Activated CD4-positive, alpha-beta T cell treated with anti-CD3 and anti-CD28 coated beads, Interleukin-2, amount 10 ng/mL, durations not matched to agents 7 days and 5 days (primary cell): ENCODE measurements at places on chromosomes 12 and 14. TPM values are rescaled to one million over a fixed set of nuclear protein-coding genes. Genes with fewer than 3 reads are reported as not detected.

Gene CCDC177
- total RNA-seq = not detected

Gene AQP2
- not detected for total RNA-seq

Gene SLCO1B3
- total RNA-seq = not detected

Gene NFATC4
- total RNA-seq = not detected

DNA sequence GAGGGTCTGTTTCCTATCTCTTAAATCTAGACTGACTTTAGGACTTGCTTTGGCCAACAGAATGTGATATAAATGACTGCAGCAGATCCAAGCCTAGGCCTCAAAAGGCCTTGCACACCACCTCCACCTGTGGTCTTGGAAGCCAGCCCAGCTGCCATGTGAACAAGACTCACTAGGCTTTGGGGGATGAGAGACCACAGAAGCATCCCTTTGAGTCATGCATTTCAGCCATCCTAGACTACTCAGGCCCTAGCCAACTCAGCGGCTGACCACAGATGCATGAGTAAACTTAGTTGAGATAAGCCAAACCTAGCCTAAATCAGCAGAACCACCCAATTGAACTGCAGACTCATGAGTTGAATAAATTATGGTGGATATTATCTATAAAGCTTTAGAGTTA lies 87.7 kb downstream of the KCNH5 start:
- DNase-seq = no peak
- no peak overlapping the region for H3K4me3 ChIP-seq
- no peaks in the 10 kb centered on the region for H3K4me1 ChIP-seq
- no peaks in the 10 kb centered on the region for H3K27me3 ChIP-seq

GRCh38 chr14:92513966-92514843 lies 624 bp downstream of the RIN3 start:
- H3K27me3 ChIP-seq = peaks cover 15% of the 10 kb centered on the region
- peaks cover 32% of the 10 kb centered on the region for H3K4me1 ChIP-seq
- H3K36me3 ChIP-seq = no peaks in the 10 kb centered on the region
- H3K27ac ChIP-seq = peak overlapping the region; percentile 68

- no peak overlapping the region for H3K27ac ChIP-seq
- H3K4me3 ChIP-seq = no peak overlapping the region
- no peaks in the 10 kb centered on the region for H3K27me3 ChIP-seq
These were observed 41.9 kb downstream of the PKP2 start for GRCh38 chr12:32854716-32855115.

DNA sequence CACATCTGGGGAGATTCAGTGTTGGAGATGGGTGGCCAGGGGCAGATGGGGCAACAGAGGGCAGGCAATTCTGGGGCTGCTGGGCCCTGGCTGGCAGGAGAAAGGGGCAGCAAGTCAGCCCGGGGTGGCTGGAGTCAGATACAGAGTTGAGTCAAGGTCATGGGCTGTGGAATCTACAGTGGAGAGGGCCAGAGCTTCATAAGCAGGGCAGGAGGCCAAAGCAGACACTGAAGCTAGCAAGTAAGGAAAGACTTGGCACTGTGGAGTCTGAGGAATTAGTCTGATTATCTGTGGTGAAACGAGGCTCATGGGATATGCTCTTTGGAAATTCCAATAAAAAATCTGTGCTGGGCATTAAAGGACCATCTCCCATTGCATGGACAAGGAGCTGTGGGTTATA lies 95.5 kb downstream of the TMX1 start:
- H3K27ac ChIP-seq = no peak overlapping the region
- no peak for DNase-seq
- no peaks in the 10 kb centered on the region for H3K4me1 ChIP-seq

DNA sequence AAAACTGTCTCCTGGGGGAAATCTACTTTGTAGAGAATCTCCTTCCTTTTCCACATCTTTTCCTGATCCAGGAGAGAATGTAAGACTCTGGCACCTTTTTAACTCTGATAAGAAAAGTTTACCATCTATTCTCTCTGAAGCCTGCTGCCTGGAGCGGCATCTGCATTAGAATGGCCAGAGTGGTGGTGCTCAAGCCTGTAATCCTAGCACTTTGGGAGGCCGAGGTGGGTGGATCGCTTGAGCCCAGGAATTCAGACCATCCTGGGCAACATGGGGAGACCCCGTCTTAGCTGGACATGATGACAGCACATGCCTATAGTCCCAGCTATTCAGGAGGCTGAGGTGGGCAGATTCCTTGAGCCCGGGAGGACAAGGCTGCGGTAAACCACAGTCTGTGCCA lies 1.4 kb upstream of the CHFR start:
- H3K36me3 ChIP-seq = peaks cover 46% of the 10 kb centered on the region
- H3K4me3 ChIP-seq = peak overlapping the region; percentile 40
- no peaks in the 10 kb centered on the region for H3K27me3 ChIP-seq
- H3K27ac ChIP-seq = peak overlapping the region; percentile 83

- H3K36me3 ChIP-seq = peaks cover 70% of the 10 kb centered on the region
- H3K27me3 ChIP-seq = no peaks in the 10 kb centered on the region
- no peak overlapping the region for H3K27ac ChIP-seq
- no peak for DNase-seq
- H3K4me1 ChIP-seq = peaks cover 28% of the 10 kb centered on the region
These were observed 84.7 kb upstream of the FERMT2 start for GRCh38 chr14:53035336-53036210.

GRCh38 chr12:27422697-27423096 lies 23.8 kb upstream of the SMCO2 start:
- H3K27ac ChIP-seq = no peak overlapping the region
- H3K4me3 ChIP-seq = no peak overlapping the region
- peaks cover 16% of the 10 kb centered on the region for H3K36me3 ChIP-seq
- DNase-seq = no peak
- no peaks in the 10 kb centered on the region for H3K27me3 ChIP-seq

GRCh38 chr12:16165506-16165905 lies 112.0 kb downstream of the SLC15A5 start:
- H3K27me3 ChIP-seq = no peaks in the 10 kb centered on the region
- no peak overlapping the region for H3K27ac ChIP-seq
- H3K36me3 ChIP-seq = no peaks in the 10 kb centered on the region
- no peak overlapping the region for H3K4me3 ChIP-seq
- DNase-seq = no peak

DNA sequence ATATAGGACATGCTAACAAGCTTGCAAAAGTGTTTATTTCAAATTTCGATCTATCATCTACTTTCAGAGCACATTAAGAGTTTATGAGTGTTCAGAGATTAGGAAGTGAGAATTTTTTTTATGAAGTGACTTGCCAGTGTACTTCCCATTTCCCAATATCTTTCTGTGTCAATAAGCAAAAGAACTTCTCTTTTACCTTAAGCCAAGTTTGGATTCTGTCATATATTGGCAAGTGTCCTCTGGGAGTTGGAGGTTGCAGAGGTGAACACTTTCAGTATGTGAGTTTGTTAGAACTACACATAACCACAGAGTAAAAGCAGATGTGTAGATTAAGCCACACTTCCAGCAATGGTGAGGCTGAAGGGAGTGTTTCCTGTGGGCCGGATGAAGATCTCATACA lies 16.6 kb upstream of the KLRF1 start:
- peaks cover 17% of the 10 kb centered on the region for H3K27me3 ChIP-seq
- no peak for DNase-seq
- H3K4me3 ChIP-seq = no peak overlapping the region
- H3K36me3 ChIP-seq = no peaks in the 10 kb centered on the region
- H3K4me1 ChIP-seq = peaks cover 33% of the 10 kb centered on the region
- H3K27ac ChIP-seq = no peak overlapping the region

DNA sequence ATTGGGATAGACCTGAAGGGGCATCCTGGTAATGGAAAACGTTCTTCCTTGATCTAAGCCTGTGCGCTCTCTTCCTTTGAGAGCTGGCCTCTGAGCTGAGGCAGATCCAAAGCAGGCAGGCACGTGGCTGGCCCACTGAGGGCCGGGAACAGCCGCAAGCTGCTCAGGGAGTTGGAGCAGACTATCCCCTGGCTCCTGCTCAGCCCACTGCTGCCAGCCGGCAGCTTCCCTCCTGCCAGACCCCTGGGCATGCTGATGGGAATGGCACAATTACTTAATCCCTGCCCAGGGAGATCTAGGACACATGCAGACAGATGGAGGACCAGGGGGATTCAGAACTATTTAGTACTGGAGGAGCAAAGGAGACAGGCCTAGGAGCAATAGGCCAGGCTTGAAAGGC lies 14.4 kb downstream of the NEUROD4 start:
- no peak for DNase-seq
- peaks cover 2% of the 10 kb centered on the region for H3K36me3 ChIP-seq
- no peak overlapping the region for H3K27ac ChIP-seq
- no peak overlapping the region for H3K4me3 ChIP-seq
